Sigmoid colon (tissue), 7 donors: ENCODE measurements at places on chromosomes 3 and 15. TPM values are rescaled to one million over a fixed set of nuclear protein-coding genes. Genes with fewer than 3 reads are reported as not detected.

DNA sequence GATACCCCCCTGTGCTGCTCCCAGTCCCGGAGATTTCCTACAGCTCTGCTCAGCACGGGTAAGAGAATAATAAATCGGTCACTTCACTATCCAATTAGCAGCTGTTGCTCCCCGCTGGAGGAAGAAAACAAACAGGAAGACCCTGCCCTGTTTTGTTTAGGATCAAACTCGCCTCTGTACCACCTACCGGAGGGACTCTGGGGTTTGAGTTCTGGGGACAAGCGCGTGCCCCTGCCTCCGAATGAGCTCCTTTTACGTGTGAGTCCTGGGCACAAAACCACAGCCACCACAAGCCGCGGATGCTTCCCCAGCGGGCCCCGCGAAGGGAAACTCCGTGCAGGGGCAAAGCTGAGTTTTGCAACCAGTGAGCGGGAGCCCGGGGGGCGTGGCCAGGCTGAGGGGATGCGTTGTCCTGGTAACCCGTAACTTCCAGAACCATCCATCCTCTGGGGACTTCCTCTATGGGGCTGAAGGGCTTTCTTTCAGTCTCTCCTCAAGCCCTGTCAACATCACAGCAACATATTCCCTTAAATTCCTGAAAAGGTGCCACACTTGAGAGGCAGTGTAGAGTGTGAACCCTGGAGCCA, 315.7 kb upstream of the PROK2 start:
- no peaks in the 10 kb centered on the region for H3K36me3 ChIP-seq
- H3K27me3 ChIP-seq: no peaks in the 10 kb centered on the region
- peaks cover 10% of the 10 kb centered on the region for H3K4me1 ChIP-seq
- no peak overlapping the region for H3K27ac ChIP-seq

GRCh38 chr3:161560008-161560637, 63.5 kb downstream of the OTOL1 start:
- peak; percentile 63 for DNase-seq
- H3K36me3 ChIP-seq: no peaks in the 10 kb centered on the region
- no peaks in the 10 kb centered on the region for H3K27me3 ChIP-seq
- H3K27ac ChIP-seq: no peak overlapping the region
- H3K4me3 ChIP-seq: no peak overlapping the region
- H3K4me1 ChIP-seq: peaks cover 3% of the 10 kb centered on the region

DNA sequence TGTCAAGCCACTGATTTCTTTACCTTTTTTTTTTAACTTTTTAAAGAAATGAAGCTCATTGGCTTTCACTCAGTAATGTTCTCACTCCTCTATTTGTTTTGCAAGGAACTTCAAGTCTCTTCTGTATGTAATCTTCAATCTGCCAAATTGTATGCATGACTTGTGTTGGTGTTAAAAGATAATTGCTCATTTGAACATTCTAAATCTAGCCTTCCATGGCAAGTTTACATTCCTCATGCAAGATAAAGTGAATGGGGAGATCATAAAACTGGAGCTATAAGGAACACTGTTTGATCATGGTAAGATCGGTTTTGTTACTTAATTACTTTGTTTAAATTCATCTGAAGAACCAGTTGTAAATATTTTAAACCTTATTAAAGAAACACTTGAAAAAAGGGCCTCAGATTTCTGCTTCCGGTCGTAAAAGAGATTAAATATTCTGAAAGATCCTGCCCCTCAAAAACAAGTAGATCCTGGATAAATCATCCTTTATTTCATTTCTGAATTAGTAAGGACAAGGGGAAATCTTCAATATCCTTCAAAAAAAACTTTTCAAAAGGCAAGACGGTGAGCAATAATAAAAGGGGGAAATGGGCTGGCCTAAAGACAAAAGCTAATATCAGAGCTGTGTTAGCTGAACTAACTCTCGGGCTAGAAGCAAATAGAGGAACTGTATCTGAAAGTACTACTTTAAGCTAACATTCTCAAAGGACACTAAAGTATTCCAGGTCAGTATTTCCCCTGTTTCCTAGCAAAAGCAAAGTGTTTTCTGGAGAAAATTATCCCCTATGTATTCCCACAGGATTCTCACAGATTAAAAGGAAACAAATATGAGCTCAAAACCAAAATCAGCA, 107.0 kb upstream of the ATP11B start:
- no peaks in the 10 kb centered on the region for H3K36me3 ChIP-seq
- no peak for DNase-seq
- no peak overlapping the region for H3K27ac ChIP-seq
- no peak overlapping the region for H3K4me3 ChIP-seq
- peaks cover 12% of the 10 kb centered on the region for H3K4me1 ChIP-seq

- H3K4me3 ChIP-seq: no peak overlapping the region
- H3K36me3 ChIP-seq: no peaks in the 10 kb centered on the region
- H3K27ac ChIP-seq: no peak overlapping the region
- H3K27me3 ChIP-seq: no peaks in the 10 kb centered on the region
- no peak for DNase-seq
Observed at GRCh38 chr3:3577823-3578222, 221.4 kb upstream of the LRRN1 start.

DNA sequence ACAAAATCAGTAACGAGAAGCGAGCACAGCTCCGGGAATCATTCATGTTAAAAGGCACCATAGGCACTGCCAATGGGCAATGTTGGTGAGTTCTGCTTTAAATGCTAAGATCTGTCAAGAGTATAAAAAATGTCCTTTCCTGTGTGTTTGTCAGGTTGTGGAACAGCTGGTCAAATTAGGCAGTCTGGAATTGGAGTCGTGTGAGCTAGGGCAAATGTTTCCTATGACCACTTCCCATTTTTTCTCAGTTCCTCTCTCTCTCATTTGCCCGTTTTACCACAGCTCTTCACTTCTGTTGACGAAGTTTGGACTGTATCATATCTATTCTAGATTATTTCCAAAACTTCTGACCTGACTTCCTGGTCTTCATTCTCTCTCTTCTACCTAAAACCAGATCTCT, 60.8 kb upstream of the GOLIM4 start:
- no peaks in the 10 kb centered on the region for H3K36me3 ChIP-seq
- no peaks in the 10 kb centered on the region for H3K27me3 ChIP-seq
- peaks cover under 1% of the 10 kb centered on the region for H3K4me1 ChIP-seq

DNA sequence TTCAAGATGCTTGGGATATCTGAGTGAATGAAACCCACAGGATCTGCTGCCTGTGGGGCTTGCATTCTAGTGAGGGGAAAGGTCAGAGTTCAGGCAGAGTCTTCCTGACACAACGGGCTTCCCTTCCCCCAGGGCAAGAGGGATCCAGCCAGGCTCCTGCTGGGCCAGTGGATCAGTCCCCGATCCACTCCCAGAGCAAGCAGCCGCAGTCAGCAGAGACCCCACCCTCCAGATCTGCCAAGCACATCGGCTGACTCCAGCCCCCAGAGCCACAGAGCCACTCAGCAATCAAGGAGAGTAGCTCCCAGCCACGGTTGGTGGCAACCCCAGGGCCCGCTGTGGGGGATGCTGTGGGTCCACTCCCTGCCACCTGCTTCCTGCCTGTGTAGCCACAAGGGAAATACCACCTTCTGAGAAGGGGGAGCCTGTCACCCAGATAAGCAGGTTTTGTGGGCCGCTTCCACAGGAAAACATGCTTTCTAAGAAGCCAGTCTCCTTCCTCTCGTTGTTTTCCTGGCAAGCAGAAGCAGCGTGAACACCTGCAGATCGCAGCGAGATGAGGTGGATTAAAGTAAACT, 44.9 kb downstream of the CPN2 start:
- H3K36me3 ChIP-seq: no peaks in the 10 kb centered on the region
- no peaks in the 10 kb centered on the region for H3K27me3 ChIP-seq
- peaks cover under 1% of the 10 kb centered on the region for H3K4me1 ChIP-seq
- no peak overlapping the region for H3K27ac ChIP-seq
- H3K4me3 ChIP-seq: no peak overlapping the region
- peak; percentile 63 for DNase-seq

DNA sequence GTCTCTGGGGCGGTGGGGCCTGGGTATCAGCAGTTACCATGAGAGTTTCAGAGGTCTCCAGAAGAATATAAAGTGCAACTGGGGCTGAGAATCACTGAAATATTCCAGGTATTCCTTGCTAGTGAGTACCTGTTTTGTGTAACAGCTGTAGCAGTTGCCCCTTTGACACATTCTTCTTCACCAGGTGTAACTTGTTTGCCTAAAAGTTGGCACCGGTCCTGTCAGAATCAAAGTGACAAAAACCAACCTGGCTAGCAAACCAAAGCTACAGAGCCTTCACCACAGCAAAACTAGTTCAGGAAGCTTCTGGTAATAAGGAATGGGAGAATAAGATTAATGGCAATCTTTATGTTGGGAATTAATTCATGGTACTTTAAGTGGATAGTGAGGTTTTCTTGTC, 296.0 kb downstream of the NAALADL2 start:
- DNase-seq: no peak
- H3K4me3 ChIP-seq: no peak overlapping the region
- H3K27ac ChIP-seq: no peak overlapping the region
- no peaks in the 10 kb centered on the region for H3K27me3 ChIP-seq
- no peaks in the 10 kb centered on the region for H3K4me1 ChIP-seq

Gene CD80
- not detected for total RNA-seq

DNA sequence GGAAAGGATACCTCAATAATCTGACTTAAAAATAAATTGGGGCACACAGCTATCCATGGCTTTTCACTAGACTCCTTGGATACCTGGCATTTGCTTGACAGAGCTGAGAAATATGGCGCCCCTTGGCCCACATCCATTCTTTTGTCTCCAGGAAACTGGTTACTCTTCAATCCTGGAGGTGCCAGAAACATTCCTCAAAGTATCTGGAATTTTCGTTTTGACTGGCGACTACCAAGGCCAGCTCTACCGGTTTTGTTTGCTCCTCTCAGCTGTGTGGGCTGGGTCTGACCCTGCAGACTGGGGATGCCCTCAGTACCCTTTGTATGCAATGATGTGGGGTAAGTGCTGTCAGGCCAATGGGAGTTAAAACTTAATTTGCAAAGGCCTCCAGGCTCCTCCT, 27.0 kb downstream of the KATNBL1 start:
- H3K4me3 ChIP-seq: no peak overlapping the region
- no peaks in the 10 kb centered on the region for H3K36me3 ChIP-seq
- DNase-seq: no peak

DNA sequence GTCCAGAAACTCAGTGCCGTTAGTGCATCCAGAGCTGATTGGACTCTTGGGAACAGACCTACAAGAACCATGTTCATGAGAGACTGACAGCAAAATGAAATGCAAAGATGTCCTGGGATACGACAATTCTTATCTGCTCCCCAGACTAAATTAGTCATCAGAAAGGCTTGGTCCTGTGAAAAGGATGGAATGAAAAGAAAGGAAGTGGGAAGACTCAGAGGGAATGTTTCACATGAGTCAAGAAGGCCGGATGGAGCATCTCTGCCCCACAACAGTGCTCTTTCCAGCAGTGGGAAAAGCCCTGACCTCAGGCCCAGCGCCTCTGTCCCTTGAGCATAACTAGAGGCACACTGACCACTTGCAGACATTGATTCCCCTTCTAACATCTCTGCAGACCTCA, 39.3 kb upstream of the UACA start:
- H3K27me3 ChIP-seq: no peaks in the 10 kb centered on the region
- H3K36me3 ChIP-seq: no peaks in the 10 kb centered on the region
- DNase-seq: no peak
- H3K4me1 ChIP-seq: no peaks in the 10 kb centered on the region
- no peak overlapping the region for H3K4me3 ChIP-seq
- H3K27ac ChIP-seq: no peak overlapping the region

- H3K4me3 ChIP-seq: no peak overlapping the region
- H3K27ac ChIP-seq: no peak overlapping the region
- H3K27me3 ChIP-seq: no peaks in the 10 kb centered on the region
- no peaks in the 10 kb centered on the region for H3K36me3 ChIP-seq
- peaks cover 51% of the 10 kb centered on the region for H3K4me1 ChIP-seq
Observed at GRCh38 chr15:78044407-78045155, 32.9 kb downstream of the TBC1D2B start.

GRCh38 chr15:76169911-76170800, 110.4 kb downstream of the TMEM266 start:
- peaks cover 10% of the 10 kb centered on the region for H3K4me1 ChIP-seq
- no peaks in the 10 kb centered on the region for H3K36me3 ChIP-seq
- no peak for DNase-seq
- no peaks in the 10 kb centered on the region for H3K27me3 ChIP-seq

Gene CCDC9B
- 97.2 TPM for total RNA-seq

GRCh38 chr3:34284959-34285826, 486.8 kb downstream of the PDCD6IP start:
- H3K36me3 ChIP-seq: no peaks in the 10 kb centered on the region
- no peak for DNase-seq
- H3K4me3 ChIP-seq: no peak overlapping the region
- H3K27me3 ChIP-seq: no peaks in the 10 kb centered on the region

DNA sequence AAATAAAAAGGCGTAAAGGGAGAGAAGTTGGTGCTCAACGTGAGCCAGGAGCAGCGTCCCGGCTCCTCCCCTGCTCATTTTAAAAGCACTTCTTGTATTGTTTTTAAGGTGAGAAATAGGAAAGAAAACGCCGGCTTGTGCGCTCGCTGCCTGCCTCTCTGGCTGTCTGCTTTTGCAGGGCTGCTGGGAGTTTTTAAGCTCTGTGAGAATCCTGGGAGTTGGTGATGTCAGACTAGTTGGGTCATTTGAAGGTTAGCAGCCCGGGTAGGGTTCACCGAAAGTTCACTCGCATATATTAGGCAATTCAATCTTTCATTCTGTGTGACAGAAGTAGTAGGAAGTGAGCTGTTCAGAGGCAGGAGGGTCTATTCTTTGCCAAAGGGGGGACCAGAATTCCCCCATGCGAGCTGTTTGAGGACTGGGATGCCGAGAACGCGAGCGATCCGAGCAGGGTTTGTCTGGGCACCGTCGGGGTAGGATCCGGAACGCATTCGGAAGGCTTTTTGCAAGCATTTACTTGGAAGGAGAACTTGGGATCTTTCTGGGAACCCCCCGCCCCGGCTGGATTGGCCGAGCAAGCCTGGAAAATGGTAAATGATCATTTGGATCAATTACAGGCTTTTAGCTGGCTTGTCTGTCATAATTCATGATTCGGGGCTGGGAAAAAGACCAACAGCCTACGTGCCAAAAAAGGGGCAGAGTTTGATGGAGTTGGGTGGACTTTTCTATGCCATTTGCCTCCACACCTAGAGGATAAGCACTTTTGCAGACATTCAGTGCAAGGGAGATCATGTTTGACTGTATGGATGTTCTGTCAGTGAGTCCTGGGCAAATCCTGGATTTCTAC, at the start of gene RARB:
RARB (plus strand) TSS at position 322 of the 847 bp plus-strand sequence; CDS start at position 791, 469 bp downstream.
- peak within 1 kb of the TSS; percentile 68 for H3K4me3 ChIP-seq
- no peaks in the 10 kb centered on the region for H3K4me1 ChIP-seq
- peak; percentile 92 for DNase-seq
- no peaks in the 10 kb centered on the region for H3K27me3 ChIP-seq

- no peak overlapping the region for H3K4me3 ChIP-seq
- no peaks in the 10 kb centered on the region for H3K36me3 ChIP-seq
- peaks cover 6% of the 10 kb centered on the region for H3K4me1 ChIP-seq
- no peak overlapping the region for H3K27ac ChIP-seq
- H3K27me3 ChIP-seq: no peaks in the 10 kb centered on the region
Observed at GRCh38 chr3:11230832-11231231, 41.4 kb upstream of the ATG7 start.
